ENCODE measurements at places on chromosomes 11 and 22.

DNA sequence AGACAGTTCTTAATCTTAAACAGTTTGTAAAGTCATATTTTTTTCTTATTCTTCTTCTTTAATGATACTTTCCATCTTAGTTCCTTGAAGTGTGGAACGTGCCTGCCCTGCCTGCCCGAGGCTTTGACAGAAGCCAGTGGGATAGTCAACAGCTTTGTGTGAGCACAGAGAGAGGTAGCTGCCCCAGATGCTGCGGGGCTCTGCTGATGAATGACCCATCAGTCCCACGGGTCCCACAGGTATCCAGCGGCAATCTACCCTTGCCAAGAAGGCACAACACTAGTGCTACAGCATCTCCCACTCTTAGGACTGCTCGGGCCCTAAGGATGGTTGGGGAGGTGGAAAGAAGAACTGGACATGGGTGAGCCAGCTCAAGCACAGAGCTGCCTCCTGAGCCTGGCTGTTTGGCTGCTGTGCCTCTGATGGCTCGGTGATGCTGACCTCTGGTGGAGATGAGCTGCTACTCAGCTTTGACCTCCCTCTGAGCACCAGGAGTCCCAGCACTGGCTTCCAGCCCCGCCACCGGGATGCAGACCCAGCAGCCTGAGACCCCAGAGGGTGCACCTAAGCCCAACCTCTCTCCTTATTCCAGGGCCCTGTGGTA lies 11.8 kb upstream of the APLNR start:
- peak; percentile 74 for DNase-seq

GRCh38 chr11:116387641-116388040 lies 385.1 kb downstream of the BUD13 start:
- peak; percentile 80 for DNase-seq

GRCh38 chr22:34414467-34415440 lies 494.5 kb upstream of the LARGE1 start:
- peak; percentile 21 for DNase-seq

DNA sequence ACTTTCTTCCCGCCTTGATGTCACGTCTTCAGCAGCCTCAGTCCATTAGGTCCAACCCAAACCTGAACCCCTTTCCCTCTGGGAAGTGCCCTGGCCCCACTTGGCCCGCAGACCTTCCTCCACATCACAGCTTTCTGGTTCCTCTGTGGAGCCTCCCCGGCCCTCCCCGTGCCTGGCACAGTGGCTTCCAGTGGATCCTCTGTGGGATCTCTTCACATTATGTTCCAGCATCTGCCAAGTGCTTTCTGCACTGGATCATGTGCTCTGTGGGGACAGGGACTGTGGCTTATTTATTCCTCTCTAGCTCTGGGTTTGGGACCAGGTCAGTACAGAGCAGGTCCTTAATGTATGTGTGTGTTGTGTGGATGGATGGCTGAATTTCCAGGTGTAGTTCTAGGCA lies 30.9 kb downstream of the POLR3H start:
- DNase-seq, result no peak

- no peak for DNase-seq
Observed at GRCh38 chr11:71255323-71255722, 2.9 kb upstream of the SHANK2 start.

DNA sequence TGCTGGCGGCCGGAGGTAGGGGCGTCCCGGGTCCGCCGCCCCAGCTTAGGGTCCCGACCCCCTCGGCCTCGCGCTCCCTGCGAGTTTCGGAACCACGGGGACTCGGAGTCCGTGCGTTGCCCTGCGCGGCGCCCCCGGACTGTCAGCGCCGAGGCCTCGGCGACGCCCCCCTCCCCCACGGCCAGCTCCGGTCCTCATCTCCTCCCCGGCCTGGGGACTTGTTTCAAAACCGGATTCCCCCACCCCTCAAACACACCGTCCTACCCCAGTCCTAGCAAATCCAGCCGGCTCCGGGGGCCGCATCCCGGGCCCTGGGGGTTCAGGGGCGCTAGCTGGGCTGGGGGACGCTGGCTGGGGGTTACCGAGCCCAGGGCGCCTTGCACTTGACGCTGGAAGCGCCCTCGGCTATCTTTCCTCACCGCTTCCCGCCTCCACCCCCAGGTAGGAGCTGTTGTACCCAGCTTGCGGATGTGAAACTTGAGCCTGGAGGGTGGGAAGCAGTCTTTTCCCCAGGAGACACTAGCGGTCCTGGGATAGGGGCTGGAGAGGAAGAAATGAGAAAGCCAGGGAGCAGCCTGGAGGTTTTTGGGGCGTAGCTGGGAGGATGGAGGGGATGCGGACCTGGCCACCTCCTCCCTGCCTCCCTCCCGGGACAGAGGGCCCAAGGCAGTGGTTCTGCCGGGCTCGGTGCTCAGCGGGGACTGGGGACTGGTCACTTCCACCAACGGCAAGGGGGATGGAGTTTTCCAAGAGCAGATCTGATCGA lies 550 bp downstream of the FBLN1 start:
- DNase-seq, result no peak

DNA sequence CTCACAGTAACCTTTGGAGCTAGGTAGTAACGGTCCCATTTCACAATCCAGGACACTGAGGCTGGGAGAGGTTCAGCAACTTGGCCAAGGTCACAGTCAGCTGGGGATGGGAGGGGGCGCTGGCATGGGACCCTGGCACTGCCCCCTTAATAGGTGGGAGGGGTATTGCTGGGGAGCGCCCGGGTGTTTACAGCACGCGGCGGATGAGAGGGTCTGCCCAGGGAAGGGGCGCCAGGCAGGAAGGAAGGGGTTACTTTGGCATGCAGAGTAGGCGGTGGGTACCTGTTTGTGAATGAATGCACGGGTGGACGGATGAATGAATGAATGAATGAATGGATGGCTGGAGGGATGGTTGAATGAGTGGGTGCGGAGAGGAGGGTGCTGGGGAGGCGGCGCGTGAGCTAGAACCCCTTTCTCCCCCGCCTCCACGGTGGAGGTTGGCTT lies 628 bp upstream of the FLRT1 start:
- no peak for DNase-seq

- DNase-seq, result no peak
Observed at GRCh38 chr11:68996376-68997123, 15.8 kb upstream of the MRGPRD start.

DNA sequence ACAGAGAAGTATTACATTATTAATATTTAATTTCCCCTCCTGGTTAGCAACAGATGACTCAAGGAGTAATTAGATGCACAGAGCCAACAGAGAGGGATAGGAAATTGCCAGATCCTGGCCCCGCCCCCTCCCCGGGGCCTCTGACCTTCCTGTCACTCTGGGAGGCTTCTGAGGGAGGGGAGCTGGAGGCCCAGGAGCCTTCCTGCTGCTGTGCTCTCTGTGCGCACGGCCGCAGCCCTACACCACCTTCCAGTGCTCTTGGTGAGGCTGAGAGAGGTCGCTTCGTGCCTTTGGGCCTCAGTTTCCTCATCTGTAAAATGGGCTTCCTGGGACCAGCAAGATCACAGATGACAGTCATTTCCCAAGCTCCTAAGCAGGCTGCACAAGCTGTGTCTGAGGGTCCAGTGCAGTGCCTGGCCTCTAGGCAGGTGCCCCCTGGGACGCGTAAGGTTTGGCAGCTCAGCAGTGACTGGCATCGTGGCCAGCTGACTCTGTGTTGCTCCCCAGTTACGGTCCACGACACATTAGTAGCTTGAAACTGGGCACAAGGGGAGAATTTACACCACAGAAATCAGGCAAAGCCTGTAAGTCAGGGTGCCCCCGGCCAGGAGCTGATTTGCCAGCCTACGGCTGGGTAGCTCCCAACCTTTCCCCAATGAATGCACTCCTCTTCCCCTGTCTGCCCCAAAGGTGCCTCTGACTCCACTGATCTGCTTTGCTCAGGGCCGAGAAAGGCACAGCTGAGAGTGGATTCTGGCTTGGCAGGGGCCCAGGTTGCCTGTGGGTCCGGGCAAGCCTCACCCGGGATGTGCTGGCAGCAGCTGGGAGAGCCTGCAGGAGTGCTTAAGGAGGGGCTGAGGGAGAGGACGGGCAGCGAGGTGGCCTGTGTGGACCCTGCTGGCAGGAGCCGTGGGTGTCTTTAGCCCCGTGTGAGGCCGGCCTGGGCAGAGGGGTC lies 2.3 kb downstream of the ADORA2A start:
- DNase-seq, result peak; percentile 71

- DNase-seq, result no peak
Observed at GRCh38 chr11:22666325-22666687, at the start of gene GAS2. GAS2 (plus strand) TSS chr11:22666611; CDS start chr11:22674870, 8,259 bp downstream.

- DNase-seq, result peak; percentile 27
Observed at GRCh38 chr11:68904248-68904847, 657 bp downstream of the IGHMBP2 start.

DNA sequence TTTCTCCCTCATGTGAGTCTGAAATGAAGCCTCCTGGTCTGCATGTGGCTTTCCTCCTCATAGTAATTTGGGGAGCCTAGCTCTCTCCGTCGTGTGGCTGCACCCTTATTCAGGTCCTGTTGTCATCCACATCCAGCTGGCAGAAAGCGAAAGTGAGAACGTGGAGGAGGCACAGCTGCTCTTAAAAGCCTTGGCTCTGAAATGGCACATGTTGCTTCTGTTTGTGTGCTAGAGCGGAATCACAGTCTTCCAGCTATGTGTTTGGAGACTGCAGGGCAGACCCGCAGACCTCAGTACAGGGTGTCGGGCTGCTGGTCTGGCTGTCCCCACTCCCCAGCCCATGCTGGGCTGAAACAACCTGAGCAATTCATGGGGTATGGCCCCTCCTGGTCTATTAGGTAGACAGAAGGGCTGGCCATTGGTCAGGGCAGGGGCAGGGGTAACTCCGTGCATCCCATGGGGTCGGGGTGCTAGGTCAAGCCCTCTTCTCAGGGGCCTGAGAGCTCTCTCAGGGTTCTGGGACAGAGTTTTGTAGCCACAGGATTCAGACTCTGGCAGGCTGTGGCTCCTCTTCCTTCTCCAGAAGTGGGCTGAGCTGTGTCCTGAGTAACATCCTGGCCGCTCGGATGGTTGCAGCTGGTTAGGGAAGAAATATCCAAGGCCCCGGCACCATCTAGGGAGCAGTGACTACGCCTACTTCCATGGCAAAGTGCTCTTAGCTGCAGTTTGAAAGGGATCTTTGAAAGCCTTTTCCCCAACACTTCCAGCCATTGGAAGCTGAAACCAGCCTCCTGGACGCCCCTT lies 50.6 kb downstream of the C11orf96 start:
- DNase-seq, result no peak

GRCh38 chr11:34313099-34313517 lies 44.7 kb downstream of the ABTB2 start:
- DNase-seq, result no peak

- DNase-seq, result no peak
Observed at GRCh38 chr11:117045196-117045595, 53.0 kb downstream of the SIK3 start.

DNA sequence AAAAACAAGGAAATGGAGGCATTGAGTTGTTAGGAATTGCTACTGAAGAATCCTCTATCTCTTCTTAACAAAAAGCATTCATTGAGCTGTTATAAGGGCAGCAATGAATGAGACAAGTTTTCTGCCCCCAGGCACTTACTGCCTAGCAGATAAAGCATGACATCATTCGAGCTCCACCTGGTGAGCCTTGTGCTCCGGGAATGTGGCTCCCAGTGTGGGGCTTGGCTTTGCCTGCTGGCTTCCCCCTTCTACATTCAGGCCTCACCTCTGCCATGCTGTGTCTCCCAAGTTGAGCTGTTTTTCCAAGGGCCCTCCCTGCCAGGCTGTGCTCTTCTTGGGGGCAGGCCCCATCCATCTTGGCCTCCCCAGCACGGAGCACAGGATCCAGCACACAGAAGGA lies 56.9 kb upstream of the EIF3D start:
- peak; percentile 72 for DNase-seq

DNA sequence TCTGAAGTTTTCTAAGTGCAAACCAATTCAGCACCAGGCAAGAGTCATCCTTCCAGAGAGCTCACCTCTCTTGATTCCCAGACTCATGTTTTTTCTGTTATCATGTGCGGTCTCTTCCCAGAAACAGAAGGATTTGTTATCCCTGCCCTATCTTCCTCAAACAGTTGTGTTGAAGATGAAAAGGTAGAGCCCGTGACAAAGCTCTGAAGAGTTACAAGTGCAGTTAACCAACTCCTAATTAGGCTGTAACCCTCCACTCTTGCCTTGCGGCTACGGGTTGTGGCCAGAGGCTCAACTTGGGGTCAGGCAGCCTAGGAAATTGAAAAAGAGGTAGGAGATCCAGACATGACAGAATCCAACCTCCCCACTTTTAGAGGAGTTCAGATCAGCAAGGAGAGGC lies 76.2 kb upstream of the CADM1 start:
- DNase-seq, result peak; percentile 26

- peak; percentile 85 for DNase-seq
Observed at GRCh38 chr11:116061322-116061721, 557.1 kb upstream of the CADM1 start.

DNA sequence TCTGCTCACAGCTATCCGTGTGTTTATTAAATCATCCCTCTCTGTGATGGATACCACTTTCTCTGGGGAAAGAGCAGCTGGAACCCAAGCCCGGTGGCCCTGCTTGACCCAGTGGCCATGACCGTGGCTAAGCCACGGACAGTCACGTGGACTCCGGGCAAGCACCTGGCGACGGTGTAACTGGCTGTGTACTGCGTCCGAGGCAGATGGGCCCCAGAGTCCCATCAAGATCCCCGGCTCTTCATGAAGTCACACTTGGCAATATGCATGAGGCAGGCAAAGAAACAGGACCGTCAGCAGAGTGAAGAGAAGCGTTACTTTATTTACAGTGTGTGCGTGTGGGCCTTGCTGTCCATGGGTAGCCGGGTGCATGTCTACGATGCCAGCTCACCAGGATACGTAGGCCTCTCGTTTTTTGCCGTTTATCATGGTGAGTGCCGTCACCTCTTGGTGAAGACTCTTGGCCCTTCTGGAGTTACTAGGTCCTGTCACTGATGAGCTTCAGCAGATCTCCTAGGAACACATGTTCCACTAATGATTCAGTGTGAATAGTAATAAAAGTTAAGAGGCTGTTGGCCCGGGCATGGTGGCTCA lies 366.3 kb downstream of the TBC1D22A start:
- no peak for DNase-seq

DNA sequence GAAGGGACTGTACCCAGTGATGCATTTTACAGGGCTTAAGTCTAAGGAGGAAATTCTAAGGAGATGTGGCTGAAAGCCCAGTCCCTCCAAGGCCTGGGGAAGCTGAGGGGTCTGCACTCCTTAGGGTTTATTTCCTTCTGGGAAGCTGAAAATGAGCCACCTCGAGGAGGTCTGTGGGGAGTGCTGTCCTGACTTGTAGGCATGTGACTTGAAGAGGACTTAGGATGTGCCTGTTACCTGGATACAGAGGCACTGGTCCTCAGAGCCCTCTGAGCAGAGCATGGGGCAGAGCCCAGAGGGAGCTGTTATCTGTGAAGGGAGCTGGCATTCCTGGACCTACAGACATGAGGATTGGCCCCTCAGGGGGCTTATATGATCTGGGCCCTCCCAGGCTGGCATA lies 77.1 kb downstream of the TP53I11 start:
- DNase-seq, result no peak

- no peak for DNase-seq
Observed at GRCh38 chr11:130719220-130719915, 196.9 kb downstream of the SNX19 start.

- DNase-seq, result no peak
Observed at GRCh38 chr22:24303007-24303406, 32.4 kb downstream of the SPECC1L start.

- no peak for DNase-seq
Observed at GRCh38 chr11:44407211-44407996, 97.5 kb upstream of the ALX4 start.

- peak; percentile 93 for DNase-seq
Observed at GRCh38 chr22:45208993-45209838, 31.5 kb downstream of the KIAA0930 start.

- DNase-seq, result no peak
Observed at GRCh38 chr11:74249496-74249895, 61.9 kb downstream of the P4HA3 start.

GRCh38 chr11:10657308-10658271 lies 36.0 kb downstream of the IRAG1 start:
- no peak for DNase-seq

Measured in BE2C (cell line).